ENCODE measurements at places on chromosomes 4 and X.

GRCh38 chr4:94890579-94890978 is 132.8 kb downstream of the BMPR1B start:
- DNase-seq = no peak

DNA sequence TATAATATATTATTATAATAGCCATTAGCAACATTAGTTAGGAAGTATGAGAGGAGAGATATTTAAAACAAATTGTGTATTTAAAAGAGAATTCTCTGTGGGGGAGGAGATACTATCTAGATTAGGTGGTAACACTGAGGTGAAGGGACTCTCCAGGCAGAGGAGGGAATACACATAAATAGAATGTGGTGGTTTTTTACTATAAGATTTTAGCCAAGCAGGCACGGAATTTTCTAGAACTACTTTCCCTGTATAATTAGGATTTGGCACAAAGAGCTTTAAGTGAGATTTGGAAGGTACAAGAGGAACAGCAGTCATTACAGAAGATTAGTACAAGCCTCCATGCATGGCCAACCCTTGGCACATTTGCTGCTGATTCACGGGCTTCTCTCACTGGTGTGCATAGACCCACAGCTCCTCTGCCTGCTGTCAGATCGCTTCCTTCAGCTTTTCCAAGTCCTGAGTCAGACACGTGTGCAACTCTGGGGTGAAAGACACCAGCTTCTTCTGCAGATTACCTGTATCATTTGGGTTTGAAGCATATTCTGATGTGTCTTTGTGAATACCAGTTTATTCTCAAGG is 685.5 kb downstream of the KCTD8 start:
- no peak for DNase-seq

DNA sequence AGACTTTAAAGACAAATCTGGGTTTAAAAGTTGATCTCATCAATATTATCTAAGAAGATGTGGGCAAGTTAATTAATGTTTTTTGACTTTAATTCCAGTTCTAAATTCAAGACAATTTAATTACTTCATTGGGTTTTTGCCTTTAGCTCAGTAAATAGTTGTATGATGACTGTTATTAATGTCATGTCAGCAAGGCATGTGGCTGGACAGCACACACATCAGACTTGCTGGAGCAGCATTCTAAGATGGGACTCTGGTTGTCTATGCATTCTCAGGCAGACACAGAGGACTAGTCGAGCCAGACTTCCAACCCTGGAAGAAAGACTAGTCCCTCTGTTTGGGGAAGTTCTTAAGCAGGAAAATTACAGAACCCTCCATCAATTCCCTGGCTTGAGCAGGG is 180.7 kb upstream of the GK2 start:
- no peak for DNase-seq

GRCh38 chrX:136157187-136157586 is 9.9 kb downstream of the FHL1 start:
- no peak for DNase-seq

DNA sequence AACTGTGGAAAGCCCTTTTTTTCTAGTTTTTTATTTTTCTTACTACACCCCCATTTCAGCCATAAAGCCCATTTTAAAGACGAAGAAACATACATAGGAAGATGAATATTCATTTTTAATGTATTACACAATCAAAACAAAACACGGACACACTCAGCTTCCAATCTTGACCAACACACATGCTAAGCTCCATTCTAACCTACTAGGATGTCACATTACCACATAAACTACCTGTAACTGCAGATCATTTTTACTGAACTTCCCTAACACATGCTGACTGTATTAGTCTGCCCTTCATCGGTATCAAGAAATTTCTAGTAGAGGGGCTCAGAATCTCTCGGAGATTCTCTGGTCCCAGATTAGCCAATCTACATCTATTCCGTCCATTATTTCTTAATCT is 1.8 kb downstream of the CCNI start:
- no peak for DNase-seq

DNA sequence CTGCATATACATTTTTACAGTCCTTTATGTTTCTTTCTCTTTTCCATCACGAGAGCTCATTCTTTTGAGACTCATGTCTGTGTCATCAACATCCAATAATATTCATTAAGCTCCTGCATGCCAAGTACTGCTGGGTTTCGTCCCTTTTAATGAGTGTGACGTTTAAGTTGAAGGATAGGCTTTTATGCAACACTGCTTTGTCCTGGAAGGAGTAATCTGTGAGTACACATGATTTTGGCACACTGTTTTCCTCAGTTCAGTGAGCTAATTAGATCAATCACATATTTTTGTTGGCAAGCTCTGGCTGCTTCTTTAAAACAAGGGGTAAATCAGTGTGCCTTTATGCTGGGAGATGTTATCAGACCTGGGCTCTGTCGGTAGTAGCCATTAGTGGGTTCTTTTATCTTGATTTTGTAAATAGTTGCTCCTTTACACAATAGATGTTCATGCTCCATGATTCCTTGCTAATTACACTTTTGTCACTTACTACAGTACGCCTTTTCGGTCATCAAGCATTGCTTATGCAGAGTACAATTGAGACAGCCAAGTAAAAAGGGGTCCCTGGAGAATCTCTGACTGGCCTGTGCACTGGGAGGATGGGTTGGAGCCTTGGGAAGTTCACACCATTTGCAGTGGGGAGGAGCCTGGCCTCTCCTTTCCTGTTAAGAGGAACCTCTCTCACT is 132.6 kb downstream of the FHIP1A start:
- no peak for DNase-seq

DNA sequence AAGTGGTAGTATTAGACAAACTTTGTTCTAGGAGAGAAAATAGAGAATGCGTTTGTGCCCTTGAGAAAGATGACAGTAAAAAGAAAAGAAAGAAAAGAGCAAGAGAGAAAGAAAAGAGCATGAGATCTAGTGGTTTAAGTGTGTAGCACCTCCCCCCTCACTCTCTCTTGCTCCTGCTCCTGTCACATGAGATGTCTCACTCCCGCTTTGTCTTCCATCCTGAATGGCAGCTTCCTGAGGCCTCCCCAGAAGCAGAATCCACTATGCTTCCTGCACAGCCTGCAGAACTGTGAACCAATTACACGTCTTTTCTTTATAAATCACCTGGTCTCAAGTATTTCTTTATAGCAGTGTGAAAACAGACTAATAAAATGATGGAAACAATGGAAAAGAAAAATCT is 499.6 kb downstream of the ACTRT1 start:
- DNase-seq = no peak

DNA sequence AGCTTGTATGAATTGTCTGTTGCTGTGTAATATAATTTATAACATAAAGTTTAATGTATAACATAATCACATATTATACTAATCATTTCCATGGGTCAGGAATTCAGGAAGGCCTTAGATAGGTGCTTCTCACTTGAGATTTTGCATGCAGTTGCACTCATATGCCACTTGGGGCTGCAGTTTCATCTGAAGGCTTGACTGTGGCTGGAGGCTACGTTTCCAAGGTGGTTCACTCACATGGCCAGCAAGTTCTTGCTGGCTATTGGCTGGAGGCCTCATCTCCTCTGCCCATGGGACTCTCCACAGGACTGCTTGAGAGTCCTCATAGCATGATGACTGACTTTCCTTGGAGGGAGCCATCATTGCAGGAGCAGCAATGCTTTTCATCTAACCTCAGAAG is 53.4 kb upstream of the STX18 start:
- no peak for DNase-seq

GRCh38 chr4:158016511-158016910 is 156.3 kb downstream of the GASK1B start:
- no peak for DNase-seq

DNA sequence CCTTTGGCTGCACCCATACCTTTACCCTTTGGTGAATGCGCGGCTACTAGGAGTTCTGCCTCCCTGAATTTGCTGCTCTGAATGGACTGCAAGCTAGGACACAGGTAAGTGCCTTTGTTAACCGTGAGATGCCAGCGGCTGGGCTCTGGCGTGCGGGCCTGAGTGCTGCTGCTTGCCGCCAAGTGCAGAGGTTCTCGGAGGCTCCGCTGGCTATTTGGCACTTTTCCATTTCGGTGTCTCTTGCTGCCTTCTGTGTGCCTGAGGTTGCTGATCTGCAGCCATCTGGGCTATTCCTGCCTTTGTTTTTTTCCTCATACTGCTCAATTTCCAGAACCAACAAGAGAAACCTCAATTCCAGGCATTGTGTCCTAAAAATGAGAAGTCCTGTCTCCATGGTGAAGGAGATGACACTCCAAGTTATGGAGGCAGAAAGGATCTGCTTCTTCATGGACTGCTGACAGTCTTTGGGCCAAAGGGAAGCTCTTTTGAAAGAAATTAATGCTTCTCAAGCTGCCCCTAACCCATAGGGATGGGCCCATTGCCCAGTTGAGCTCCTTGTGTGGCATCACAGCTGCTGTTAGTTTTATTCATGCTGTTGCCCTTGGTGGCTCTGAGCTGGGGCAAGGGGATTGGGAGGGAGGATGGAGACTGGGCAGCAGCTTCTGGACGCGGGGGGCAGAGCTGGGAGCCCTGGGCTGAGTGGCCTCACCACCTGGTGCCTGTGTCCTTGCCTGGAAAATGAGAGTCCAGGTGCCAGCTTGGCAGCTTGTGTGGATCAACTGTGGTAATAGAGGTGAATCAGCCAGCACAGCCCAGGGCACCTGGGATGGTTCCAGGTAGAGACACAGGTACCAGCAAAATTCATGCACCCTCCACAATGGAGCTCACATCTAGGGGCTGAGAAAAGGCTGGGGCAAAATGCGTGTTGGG is 3.8 kb upstream of the TBC1D14 start:
- no peak for DNase-seq

GRCh38 chr4:59570860-59571476 is 1629.2 kb upstream of the ADGRL3 start:
- DNase-seq = no peak

DNA sequence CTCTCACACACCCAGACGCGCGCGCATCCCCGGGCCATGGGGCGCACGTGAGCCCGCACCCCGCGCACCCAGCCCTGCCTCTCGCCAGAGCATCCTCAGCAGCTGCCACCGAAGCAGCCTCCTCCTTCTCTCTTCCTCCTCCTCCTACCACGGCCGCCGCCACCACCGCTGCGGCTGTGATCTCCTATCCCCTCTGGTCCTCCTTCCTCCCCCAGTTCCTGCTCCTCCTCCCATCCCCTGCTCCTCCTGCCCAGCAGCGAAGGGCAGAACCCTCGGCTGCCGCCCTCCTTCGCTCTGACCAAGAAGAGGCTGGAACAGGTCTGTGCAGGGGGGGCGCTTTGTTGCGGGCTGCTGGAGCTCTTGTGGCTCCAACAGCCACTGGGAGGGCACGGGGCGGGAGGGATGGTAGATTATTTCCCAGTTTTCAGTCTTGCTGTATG is 148.7 kb upstream of the CHRDL1 start:
- no peak for DNase-seq

- no peak for DNase-seq
Measured at GRCh38 chr4:82652062-82652461, 90.3 kb upstream of the TMEM150C start.

- DNase-seq = no peak
Measured at GRCh38 chr4:183362916-183363542, 40.8 kb upstream of the CLDN24 start.

- DNase-seq = no peak
Measured at GRCh38 chr4:96312046-96312685, 472.3 kb downstream of the PDHA2 start.

DNA sequence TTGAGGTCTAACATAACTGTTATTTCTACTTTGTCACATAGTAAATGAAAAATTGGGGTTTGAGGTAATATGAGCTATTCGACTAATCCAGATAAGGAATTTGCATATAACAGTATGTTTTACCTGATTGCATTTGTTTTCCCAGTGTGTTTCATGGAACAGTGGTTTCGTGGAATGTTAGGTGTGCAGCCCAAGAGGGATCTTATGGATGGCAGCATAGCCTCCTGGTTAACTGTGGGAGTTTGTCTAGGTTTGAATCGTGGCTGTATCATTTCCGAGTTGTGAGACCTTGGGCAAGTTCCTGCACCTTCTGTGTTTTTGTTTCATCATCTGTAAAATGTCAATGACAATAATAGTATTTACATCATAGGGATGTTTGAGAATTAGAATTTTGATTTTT is 7.9 kb downstream of the BMPR1B start:
- DNase-seq = no peak

Data from stimulated activated CD4-positive, alpha-beta T cell treated with anti-CD3 and anti-CD28 coated beads, Interleukin-12 subunit alpha, Interleukin-12 subunit beta, amount 100 ng/mL, for 24 hours (primary cell).